CMK (cell line): ENCODE measurements at places on chromosomes 13 and 19.

DNA sequence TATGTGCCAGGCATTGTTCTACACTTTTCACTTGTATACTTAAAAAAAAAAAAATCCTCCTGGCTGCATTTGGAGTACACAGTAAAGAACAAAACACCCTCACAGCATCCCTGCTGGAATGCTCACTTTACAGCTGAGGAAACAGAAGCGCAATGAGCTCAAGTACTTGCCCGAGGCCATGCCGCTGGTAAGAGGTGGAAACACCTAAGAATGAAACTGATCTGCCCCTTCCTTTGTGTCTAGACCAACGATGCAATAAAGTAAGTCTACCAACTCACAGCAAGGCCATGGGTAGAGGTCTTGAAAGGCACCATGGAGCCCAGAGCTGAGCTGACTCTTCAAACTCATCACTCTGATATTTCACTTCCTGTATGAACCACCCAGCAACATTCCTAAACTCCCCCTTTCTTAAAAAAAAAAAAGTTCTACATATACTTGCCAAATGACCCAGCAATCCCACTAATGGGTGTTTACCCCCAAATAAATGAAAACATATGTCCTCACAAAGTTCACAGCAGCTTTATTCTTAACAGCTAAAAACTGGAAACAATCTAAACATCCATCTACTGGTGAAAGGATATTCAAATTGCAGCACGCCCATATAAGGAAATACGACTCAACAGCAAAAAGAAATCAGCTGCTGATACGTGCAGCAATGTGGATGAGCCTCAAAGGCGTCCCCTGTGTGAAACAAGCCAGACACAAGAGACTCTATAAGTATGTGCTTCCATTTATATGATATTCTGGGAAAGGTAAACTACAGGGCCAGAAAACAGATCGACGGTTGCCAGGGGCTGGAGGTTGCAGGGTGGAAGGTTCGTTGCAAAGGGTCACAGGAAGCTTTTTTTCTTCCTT, 236.6 kb upstream of the MAB21L1 start:
- no peak for DNase-seq

- no peak for DNase-seq
Observed at GRCh38 chr19:35409191-35409590, 38.3 kb downstream of the GPR42 start.

DNA sequence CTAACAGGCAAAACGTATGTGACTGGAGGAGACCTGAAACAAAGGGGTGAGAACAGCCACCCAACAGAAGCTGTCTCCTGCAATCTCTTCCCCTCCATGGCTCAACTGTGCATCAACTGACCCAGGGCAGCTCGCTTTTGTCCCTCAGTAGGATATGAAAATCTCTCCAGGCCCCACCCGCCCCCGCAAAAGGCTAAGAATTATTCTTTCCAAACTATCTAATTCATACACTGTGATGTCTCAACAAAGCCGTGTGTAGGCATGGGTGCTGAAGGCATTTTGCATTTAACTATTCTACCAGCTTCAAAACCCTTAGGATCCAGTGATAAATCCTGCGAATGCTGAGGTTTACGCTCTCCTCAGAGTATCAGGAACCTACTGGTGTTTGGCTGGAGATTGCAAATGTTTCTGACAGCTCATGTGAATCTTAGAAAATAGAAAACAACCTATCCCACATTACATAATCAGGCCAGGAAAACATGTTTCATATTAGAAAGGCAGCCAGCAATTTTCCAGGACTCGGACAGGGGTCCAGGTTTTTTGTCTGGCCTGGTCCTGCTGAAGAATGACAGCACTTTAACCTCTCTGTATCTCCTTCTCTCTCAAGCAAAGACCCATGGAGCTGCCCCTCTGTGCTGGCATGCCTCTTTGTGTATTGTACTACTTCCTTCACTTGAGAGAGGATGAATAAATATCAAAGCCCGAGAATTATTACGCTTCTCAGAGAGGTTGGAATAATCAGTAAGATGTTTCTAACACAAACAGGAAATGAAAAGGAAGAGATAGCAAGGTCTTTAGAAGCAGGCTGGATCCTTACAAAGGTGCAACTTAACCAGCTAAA, 17.3 kb downstream of the DHRS12 start:
- no peak for DNase-seq

- no peak for DNase-seq
Observed at GRCh38 chr13:113777311-113778260, 18.6 kb downstream of the TMEM255B start.

- no peak for DNase-seq
Observed at GRCh38 chr13:109135018-109135417, 505.6 kb downstream of the MYO16 start.

- DNase-seq = no peak
Observed at GRCh38 chr13:25733001-25733491, 318.8 kb downstream of the SHISA2 start.

DNA sequence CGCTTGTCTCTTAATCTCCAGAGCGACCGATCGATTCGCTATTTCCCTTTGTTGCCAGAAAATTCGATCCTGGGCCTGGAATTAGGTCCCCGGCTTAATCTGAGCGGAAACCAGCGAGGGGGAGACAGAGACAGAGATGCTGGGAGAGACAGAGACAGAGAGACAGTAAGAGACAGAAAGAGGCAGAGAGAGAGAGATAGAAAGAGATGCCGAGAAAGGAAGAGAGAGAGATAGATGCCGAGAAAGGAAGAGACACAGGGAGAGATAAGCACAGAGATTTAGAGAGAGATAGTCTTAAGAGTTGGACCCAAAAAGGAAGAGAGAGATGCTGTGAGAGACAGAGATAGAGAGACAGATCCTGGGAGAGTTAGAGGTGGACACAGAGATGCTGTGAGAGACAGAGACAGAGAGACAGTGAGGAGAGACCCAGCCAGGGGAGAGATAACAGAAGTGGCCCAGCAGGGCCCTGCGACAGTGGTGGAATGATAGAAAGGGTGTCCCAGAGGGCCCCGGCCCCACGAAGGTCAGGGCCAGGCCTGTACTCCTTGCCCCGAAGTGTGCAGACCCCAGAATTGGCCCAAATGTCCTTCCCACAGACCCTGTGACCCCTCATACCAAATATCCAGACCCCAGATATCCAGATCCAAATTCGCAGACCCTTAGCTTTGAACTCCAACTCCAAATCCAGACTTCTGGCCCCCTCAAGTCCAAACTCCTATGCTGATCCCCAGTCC, 1.3 kb downstream of the ERFL start:
- no peak for DNase-seq

- no peak for DNase-seq
Observed at GRCh38 chr13:98889419-98890085, 88.3 kb downstream of the DOCK9 start.

- no peak for DNase-seq
Observed at GRCh38 chr19:45772912-45773311, 3.9 kb upstream of the SIX5 start.

- DNase-seq = no peak
Observed at GRCh38 chr13:98443329-98443728, 133.6 kb downstream of the STK24 start.

GRCh38 chr13:33441015-33441414, 155.5 kb upstream of the STARD13 start:
- DNase-seq = no peak

- no peak for DNase-seq
Observed at GRCh38 chr13:101785858-101786257, 333.4 kb downstream of the ITGBL1 start.

DNA sequence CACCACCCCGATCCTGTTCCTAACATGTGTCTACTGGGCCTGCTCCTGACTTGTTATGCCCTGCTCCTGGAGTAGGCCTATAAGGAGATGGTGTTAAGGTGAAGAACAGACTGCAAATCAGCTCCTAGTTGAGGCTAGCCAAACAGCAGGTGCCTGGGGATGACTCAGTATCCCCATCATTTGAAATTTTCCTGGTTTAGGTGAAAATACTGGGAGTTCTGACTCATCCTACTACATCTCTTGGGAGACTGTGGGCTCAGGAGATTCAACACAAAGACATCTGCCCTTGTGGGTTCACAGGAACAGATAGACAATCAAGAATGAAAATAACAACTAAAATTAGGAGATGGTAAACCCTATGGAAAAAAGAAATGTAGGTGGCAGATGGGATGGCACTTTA, 41.2 kb downstream of the BRD4 start:
- DNase-seq = no peak

- no peak for DNase-seq
Observed at GRCh38 chr19:5587661-5588060, 19.9 kb upstream of the TINCR start.

DNA sequence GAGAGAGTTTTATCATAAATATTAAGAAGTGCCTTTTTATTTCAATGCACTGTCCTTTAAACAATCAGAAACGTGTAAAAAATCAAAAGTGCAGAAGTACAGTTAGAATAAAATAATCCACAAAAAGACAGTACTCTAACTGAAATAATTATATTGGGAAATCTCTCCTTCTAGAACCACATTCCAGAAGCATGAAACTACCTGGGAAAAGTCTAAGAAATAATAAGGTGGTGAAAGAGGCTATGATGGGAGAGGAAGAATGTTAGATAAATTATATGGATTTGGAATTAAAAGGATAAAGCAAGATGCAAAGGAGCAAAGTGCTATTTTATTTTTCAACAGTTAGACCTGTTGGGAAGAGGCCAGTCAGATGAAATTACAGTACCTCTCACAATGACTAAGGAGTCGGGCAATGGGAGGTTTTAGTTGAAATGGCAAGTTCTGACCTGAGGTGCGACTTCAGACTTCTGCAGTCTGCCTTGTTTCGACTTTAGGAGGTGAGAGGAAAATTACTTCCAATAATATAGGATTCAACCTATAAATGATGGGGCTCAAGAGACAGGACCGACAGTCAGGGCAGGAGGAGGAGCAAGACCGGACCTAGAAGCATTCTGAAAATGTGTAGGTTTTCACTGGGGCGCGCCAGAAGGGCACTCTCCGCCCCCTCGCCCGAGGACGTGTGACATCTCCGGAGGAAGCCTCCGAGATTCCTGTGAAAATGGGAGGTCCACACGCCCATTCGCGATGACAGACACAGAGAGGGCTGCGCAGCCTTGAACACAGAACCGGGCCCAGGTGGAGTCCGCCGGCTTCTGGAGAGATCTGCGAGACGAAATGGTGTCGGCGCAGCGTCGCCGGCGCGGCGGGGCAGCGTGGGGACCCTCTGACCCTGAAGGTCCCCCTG, 717 bp downstream of the SPRYD7 start:
- peak; percentile 21 for DNase-seq

DNA sequence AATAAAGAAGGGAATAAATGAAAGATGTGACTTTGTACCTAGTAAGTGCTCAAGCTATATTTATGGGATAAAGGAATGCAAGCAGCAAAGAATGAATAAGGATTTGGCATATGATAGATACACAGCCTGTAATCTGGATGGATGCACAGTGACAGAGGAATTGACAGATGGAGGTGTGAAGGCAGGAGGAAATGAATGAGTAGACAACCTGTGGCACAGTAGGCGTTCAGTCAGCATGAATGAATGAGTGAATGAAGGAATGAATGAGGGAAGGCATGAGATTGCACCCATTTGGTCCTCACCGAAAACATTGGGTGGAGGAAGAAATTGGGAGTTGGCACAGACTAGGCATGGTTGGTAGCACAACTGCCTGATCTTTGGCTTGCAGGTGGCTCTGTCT, 4.8 kb upstream of the PSMD8 start:
- no peak for DNase-seq

DNA sequence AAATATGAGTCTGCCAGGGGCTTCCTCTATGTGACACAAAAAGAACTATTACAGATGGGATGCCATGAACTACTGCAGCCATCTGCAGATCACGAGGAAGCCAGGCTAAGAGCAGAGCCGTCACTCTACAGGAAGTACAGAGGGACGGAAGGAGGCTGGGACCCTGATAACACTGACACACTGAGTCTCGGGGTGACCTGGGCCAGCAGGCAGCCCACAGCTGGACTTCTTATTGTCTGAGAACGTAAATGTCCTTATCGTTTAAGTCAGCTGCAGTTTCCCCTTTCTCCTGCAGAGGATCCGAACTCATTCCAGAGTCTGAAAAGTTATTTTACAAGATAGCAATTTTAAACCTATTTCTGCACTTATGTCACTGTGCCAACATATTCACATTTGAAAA, 20.7 kb downstream of the PARP4 start:
- DNase-seq = peak; percentile 71

DNA sequence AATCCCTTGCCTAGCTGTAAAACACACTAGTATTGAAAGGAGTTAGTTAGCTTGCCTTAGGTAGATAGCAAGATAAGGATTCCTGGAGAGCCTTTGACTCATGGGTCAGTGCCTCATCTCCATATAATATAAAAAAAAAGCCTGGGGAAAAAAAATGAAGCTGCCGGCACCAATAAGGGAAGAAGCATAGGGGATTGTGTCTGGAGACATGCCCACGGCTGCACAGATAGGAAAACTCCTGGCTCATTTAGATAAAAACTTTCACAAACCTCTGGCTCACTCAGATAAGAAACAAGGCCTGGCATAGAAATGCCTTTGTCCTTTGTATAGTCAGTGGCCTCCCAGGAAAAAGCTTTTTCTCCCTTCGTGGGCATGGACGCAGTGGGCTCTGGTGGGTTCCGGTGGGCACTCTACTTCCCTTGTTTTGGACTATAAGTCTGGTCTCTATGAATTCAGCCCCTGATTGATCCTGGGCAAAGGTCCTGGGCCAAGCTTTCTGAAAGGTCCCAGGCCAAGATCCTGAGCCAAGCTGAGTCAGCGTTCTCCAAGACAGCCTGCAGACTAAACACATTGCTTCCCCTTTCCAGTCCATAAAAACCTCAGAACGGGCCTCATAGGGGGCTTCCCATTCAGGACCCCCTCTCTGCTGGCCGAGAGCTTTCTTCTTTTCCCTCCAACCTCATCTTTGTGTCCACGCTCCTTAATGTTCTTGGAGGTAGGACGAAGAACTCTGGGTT, 4.9 kb upstream of the OR7A17 start:
- DNase-seq = peak; percentile 66
